ENCODE measurements at places on chromosomes 2 and 18. TPM values are rescaled to one million over a fixed set of nuclear protein-coding genes. Genes with fewer than 3 reads are reported as not detected.

The FAM98A gene
- 38.0 TPM for total RNA-seq

The FARSB gene
- 38.5 TPM for total RNA-seq

The C2orf76 gene
- total RNA-seq: 15.5 TPM

The KATNAL2 gene
- not detected for total RNA-seq

The ABCB11 gene
- under 0.01 TPM for total RNA-seq

The KIF5C gene
- total RNA-seq: 4.7 TPM

The GEN1 gene
- 11.9 TPM for total RNA-seq

DNA sequence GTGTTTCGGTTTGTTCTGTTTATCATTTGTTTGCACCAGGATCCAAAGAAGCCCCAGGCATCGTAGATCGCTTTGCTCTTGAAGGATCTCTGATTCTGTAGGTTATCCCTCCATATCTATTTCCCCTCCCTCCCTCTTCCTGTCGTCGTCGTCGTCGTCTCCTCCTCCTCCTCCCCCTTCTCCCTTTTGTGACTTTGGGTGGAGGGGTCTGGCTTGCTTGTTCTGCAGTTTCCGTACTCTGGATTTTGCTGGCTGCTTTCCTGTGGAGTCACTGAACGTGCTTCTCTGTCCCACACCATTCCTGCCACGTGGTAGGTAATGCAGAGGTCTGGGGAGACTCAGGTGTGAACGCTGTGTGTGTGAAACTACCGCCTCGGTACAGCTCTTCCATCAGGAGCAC, 225.0 kb downstream of the LDLRAD4 start:
- no peak for DNase-seq

DNA sequence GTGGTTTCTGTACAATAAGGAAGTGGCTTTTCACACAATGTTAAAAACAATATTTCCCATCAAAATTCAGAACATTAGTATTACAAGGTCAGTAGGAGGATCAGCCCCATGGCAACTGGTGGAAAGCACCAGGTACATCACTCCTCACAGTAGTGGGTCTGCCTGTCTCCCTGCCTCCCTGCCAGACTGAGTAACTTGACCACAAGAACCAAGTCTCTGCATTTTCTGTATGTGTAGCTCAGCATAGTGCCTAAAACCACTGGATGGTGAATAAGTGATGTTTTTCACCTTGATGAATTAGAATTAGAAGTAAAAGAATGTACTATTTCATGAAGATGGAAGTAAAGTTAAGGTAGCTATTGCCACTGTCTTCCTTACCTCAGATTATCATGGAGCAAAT, 4.1 kb upstream of the WDR7 start:
- no peak for DNase-seq

- DNase-seq: no peak
These were observed 52.6 kb upstream of the UNC80 start for GRCh38 chr2:209719034-209719433.

DNA sequence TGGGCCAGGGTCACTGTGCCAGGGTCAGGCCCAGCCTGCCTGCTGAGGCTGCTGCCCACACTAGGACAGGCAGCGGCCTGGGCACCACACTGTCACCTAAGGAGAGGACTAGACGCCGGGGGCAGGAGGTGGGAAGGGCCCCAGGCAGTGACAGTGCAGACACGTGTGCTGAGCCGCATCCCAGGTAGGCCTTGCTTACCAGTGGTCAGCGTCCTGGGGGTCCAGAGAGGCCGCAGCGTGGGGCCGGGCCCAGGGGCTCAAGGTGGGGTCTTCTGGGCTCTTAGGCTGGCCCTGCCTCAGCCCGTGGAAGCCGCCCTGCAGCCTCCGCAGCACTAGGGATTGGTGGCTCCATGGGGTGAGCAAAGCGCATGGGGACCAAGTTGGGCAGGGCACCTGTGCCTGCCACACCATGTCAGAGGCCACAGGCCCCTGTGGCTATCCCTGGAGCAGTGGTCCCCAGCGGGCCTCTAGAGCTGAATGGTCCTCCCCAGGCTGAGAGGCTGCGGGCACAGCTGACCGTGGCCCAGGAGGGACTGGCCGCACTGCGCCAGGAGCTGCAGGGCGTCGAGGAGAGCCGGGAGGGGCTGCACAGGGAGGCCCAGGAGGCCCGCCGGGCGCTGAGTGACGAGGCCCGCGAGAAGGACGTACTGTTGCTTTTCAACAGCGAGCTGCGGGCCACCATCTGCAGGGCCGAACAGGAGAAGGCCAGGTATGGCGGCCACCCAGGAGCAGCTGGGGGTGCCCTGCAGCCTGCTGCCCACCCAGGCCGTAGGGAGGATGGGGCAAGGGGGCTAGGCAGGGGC, 35.2 kb upstream of the SNED1 start:
- no peak for DNase-seq

DNA sequence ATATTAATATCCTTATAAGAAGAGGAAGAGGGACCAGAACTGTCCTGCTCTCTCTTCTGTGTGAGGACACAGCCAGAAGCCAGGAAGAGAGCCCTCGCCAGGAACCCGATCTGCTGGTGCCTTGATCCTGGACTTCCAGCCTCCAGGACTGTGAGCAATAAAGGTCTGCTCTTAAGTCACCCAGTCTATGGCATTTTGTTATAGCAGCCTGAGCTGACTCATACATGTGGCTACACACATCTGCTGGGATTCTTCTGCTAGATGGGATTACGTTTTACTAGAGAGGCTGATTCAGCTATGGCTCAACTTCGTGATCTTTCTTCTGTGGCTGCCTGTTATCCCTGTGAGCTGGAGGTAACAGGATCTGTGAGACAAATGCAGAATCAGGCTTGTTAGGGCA, 29.6 kb downstream of the ARL4C start:
- peak; percentile 85 for DNase-seq

DNA sequence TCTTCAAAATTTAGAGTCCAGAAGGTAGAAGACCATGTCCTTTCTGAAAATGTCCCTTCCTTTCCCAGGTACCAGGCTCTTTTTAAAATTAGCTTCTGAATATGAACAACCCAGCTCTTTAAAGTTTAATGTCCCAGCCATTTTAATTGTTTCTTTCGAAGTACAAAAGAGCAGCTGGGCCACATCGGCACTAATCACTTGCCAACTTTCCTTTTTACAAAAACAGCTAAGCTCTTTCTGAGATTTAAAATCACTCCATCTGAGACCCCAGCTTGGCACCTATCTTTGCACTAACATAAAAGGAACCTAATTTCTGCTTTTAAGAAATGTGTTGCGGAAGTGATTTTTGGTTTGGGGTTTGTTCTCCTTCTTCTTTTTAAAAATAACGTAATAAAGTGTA, 2.6 kb downstream of the BOD1L2 start:
- DNase-seq: no peak

DNA sequence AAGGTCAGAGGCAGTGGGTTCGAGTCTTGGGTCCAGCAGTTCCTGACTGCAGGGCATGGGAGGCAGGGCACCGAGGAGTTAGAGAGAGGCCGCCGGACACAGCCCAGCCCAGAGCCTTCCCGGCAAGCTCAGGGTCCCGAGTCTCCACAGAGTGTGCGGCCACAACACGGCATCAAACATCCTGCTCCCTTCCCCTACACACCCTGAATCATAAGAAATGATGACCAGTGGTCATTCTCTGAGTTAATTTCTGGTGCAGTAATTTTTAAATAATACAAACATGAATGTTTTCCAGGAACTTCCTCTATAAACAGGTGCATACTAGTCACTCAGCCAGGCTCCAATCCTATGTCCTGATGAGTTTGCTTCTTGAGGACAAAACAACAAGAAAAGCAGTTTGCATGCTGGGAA, 118.0 kb downstream of the PXDN start:
- no peak for DNase-seq

DNA sequence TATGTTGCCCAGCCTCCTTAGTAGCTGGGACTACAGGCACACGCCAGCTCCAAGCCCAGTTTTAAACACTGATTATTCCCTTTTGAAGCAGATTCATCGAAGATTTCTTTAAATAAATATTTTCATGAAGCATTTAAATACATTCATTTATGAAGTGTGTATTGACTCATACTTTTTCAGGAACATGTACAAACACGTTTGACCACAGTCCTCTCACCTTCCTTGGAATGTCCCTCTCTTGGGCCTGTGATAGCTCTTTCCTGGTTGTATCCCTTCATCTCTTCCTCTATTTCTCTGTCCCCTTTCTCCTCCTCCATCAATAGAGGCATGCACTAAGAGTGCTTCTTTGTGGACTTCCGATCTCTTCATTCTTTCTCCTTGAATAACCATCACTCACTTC, 2.5 kb downstream of the PSTPIP2 start:
- peak; percentile 21 for DNase-seq

DNA sequence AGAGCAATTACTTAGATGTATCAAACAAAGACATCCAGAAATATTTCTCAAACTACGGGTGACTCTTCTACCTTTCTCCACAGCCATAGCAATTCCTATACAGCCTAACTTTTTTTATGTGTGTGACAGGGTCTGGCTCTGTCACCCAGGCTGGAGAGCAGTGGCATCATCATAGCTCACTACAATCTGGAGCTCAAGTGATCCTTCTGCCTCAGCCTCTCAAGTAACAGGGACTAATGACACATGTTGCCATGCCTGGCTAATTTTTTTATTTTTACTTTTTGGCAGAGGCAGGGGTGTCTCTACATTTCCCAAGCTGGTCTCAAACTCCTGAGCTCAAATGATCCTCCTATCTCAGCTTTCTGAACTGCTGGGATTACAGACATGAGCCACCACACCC, 328.9 kb upstream of the NT5C1B start:
- no peak for DNase-seq

DNA sequence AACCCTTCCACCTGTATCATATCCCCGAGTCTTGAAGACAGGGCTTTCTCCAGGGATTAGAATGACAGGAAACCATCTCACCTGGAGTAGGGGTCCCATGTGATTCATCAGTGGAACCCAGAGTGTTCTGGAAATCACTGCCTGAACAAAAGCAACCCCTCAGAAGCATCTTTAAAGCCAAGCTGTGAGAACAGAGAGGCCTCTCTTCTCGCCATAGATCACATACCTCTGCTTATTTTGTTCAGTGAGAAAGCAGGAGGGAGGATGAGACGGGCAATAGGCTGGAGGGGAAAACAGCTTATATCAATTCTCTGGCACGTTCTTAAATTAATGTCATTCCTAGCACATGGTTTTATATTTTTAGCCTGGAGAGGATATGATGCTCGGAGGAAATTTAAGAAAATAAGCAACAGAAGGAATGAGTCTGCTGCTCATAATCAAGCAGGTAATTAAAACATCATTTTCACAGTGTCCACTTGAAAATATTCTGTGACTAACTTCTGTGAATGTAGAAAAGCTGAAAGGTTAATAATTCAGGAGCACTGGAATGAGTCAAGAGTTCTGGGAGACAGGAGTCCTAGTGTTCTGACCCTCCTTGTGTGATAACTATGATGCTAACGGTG, 213.6 kb upstream of the SP5 start:
- no peak for DNase-seq

GRCh38 chr2:189492451-189492850, 51.2 kb downstream of the WDR75 start:
- DNase-seq: peak; percentile 19

GRCh38 chr2:233114421-233114861, 54.3 kb downstream of the INPP5D start:
- DNase-seq: no peak

- DNase-seq: no peak
These were observed 109.9 kb upstream of the CAB39 start for GRCh38 chr2:230602562-230603230.

DNA sequence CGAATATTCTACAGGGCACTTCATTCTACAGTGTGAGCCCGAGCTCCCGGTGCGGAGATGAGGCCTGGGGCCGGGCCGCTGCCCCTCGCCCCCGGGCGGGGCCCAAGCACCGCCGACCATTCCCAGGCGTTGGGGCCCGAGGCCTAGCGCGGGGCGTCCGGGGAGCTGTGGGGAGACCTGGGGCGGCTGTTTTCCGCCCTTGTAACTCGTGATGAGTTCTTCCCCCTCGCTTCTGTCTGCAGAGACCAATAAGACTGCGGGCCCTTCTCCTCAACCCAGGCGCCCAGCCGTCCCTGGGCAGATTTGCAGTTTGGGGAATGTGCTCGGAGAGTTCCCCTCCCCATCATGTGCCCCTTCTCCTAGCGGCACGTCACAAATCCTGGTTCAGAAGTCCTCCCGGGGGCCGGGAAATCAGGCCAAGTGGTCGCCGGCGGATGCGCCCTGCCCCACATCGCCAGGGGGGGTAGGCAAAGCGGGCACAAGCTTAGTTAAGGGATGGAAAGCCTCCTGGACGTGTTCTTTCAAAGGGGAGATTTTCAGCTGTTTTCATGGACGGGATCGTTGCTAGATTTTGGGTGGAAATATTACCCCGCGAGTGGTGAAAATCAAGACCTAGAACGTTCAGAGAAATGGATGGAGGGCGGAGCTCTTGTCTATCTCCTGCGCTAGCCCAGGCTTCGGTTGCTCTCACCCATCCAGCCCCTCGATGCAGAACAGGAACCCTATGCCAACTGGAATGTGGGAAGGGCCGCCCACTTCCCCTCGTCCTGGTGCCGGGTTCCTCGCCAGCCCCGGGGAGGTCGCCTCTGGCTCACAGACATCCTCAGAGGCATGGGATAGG, 18.8 kb upstream of the HAAO start:
- no peak for DNase-seq

DNA sequence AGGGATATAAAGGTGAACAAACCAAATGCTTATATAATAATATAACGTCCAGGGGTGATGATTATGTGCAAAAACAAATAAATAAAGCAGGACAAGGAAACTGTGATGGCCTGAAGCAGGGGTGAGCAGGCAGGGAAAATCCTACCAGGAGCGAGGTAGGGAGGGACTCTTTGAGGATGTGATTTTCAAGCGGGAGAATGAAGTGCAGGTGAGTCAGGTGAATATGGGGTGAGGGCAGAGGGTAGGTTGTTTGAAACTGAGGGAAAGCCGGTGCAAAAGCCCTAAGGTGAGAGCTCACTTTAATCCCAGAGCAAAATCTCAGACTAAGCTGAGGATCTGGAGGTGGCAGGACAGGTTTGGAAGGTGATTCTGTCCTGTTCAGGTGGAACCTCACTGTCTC, 40.7 kb downstream of the CYP26B1 start:
- no peak for DNase-seq

DNA sequence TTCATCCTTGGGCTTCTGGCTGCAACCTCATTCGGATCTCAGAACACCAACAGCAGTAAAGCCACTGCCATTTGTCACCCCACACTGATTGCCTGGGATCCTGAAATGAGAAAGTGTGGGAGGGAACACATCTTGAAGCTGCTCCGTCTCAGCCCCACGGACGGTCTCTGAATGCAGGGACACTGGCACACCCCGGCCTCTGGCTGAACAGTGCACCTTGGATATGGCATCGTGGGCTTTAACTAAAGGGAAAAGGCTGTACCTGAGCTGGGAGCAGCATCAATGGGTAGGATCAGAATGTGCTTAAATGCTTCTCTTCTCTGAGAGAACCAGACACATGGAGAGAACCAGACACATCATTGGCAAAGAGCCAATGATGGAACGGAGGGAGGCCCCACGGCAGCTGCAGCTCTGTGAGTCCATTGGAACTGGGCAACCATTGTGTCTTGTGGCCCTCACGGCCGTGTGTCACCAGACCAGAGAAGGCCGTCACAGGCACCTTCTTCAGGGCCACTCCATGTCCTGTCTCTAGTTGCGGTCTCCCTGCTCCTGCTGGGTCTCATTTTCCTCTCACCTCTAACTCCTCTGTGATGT, 193.4 kb upstream of the MYT1L start:
- no peak for DNase-seq

- no peak for DNase-seq
These were observed 132.1 kb upstream of the DNMT3A start for GRCh38 chr2:25473758-25474340.
